ENCODE measurements at places on chromosomes 7 and 10.

GRCh38 chr10:818010-818409, 113.5 kb downstream of the LARP4B start:
- no peak for DNase-seq

- DNase-seq: no peak
Measured at GRCh38 chr7:21986096-21986495, 40.4 kb upstream of the CDCA7L start.

DNA sequence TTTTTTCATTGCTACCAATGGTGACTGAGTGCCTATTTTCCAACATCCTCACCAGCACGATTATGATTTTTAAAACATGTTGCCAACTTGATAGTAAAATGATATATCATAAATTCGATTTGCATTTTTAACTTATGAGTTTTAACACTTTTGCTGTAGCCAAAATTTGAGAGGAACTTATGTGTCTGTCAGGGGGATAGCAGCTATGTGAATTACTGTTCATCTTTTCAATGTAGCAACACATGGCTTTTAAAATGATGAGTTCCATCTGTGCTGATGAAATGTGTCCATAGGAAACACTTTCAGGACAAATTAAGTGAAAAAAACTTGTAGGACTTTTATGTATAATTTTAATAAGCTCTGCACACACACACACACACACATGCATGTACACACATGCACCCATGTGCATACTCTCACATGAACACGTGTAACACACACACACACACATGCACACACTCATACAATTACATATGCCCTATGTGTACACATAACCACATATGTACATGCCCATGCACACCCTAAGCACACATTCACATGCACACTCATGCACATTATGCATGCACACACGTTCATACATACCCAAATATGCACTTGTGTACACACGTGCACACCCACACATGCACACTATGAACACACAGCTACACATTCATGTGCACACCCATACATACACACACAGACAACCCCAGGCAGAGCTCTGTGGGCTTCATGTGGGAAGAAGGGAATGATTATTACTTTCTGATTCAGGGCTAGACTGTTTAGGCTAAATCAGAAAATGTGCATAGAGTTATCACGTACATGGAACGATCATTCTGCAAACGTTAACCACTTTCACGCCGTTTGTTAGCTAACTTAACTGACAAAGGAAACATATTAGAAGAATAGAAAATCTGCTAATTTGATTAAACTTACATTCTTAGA, 68.9 kb downstream of the C10orf143 start:
- DNase-seq: no peak

DNA sequence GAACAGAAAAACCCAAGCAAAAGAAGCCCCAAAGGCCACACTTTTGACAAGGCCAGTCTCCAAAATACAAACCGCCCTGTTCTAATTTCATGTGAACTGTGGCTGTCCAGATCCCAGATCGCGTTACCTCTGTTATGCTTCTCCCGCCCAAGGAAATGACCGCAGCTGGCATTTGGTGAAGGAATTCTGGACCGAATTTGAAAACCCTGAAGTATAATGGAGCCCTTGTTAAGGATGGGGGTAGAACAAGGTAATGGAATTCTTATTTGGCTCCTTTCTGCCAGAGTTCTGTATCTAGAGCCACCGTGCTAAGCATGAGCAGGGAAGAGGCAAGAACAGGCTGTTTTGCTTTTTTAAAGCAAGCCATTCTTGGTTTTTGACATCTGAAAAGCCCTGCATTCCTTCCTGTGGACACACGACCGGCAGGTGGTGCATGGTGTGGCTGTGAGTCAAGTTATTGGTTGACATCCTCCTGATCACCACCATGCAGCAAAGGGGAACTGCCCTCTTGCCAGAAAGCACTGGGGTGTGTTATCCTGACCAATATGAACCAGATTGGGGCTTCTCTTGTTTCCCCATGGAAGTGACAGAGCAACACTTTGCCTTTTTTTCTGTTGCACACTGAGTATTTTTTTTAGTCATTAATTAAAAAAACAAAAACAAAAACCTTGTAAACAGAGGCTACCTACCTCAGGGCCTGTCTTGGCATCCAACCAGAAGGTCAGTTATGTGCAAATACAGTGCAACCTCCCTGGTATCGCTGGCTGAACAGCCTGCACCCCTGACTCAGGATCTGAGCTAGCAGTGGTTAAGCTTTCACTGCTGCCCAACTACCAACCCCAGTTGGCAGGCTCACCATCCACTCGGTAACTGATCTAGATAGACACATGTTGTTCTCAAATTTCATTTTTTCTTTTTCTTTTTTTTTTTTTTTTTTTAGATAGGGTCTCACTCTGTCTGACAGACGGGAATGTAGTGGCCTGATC, 14.2 kb downstream of the UCMA start:
- DNase-seq: no peak

GRCh38 chr10:133341983-133342382, 5.2 kb upstream of the PRAP1 start:
- no peak for DNase-seq

- no peak for DNase-seq
Measured at GRCh38 chr7:40965774-40966173, 737.1 kb downstream of the INHBA start.

GRCh38 chr10:114577133-114577532, 80.9 kb downstream of the ABLIM1 start:
- no peak for DNase-seq

- DNase-seq: no peak
Measured at GRCh38 chr10:90587081-90587491, 270.8 kb downstream of the HTR7 start.

GRCh38 chr7:130935564-130936157, 201.7 kb upstream of the KLF14 start:
- DNase-seq: no peak

- DNase-seq: no peak
Measured at GRCh38 chr7:148156233-148156632, 434.3 kb upstream of the C7orf33 start.

GRCh38 chr10:25209618-25210017, 34.8 kb downstream of the GPR158 start:
- no peak for DNase-seq

- no peak for DNase-seq
Measured at GRCh38 chr7:1320616-1321240, 88.1 kb downstream of the UNCX start.

DNA sequence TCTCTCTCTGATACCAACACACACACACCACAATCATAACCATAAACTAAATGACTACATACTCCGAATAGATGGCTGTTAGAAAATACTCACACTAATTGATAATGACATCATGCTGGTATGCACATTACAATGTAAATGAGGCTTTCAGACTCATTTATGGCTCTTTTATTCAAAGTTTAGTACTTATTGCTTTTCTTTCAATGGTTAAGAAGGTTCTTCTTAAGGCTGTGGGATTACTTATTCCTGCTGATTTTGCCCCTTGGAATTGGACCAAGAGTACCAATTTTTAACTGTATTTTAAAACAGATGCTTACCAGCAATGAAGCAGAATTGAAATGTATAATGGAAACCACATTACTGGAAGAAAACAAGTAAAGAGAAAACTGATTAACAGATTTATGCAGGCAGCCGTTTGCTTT, 20.6 kb upstream of the CABCOCO1 start:
- DNase-seq: no peak

DNA sequence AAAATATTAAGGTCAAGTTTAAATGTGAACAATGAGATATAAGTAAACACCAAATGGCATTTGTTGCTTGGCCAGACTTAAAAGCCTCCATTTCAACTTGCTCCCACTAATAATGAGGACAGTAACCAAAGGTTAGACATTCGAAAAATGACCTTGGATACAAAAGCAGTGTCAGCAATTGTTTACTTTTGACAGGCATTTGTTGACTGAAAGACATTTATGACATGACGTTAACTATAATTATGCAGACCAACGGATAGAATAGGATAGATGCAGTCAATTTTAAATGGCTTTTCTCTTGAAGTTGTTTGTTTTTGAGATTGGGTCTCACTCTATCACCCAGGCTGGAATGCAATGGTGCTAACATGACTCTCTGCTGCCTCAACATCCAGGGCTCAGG, 6.3 kb upstream of the WNT16 start:
- no peak for DNase-seq

DNA sequence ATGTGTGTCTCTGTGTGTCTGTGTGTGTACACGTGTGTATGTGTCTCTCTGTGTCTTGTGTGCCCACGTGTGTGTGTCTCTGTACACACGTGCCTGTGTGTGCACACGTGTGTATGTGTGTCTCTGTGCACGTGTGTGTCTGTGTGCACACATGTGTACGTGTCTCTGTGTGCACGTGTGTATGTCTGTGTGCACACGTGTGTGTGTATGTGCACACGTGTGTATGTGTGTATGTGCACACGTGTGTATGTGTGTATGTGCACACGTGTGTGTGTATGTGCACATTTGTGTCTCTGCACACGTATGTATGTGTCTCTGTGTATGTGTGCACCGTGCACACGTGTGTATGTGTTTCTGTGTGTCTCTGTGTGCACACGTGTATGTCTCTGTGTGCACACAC, 248.7 kb upstream of the SHH start:
- no peak for DNase-seq

GRCh38 chr7:141455723-141456122, 95.5 kb upstream of the AGK start:
- no peak for DNase-seq

DNA sequence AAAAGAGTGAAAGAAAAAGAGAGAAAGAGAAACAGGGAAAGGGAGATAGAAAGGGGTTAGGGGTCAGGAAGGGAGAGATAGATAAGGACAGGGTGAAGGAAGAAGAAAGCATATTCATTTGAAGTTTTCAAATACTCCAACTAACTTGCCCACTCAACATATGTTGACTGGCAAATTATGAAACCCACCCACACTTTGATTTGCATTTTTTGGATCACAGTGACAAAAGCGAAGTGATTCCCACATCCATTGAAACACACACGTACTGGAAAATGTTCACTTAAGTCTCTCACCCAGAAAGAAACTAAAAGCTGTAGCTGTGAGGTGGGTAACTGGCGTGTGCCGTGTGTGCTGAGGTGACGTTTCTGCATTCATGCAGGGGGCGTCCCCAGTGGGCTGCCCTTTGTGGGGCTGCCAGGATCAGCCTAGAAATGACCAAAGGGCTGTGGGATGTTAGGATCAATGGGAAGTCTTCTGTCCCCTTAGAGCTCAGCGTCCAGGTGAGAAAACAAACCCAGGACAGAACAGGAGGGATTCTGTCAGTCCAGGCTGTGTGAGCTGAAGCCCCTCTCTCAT, 134.9 kb upstream of the ADARB2 start:
- no peak for DNase-seq

- DNase-seq: no peak
Measured at GRCh38 chr10:22265839-22266537, 48.2 kb upstream of the EBLN1 start.
